Stromal cell of bone marrow (primary cell): ENCODE measurements at places on chromosomes 4 and X.

DNA sequence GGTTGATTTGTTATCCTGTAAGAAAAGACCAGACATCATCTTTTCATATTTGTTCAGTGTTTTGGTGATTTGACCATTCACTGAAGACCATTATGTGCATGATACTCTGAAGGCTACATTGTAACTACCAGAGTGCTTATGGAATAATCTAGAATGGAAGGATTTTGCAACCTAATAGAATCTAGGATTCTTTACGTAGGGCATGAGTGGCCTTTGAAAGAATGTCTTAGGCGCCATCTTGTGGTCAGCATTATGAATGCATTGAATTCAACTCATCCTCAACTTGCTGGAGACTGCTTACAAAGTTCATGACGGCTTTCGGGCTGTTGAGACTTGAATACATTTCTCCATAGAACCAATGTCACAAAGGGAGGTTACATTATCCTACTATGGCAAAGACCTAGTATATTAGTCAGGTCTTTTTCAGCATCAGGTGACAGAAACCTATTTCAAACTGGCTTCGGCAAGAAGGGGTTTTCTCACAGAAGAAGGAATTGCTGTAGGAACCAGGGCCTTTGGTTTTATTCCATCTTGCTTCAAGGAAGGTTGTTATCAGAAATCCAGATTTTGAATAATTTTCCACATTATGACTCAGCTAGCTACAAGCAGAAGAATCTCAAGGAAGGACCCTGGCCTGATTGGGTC is 104.1 kb downstream of the GPAT3 start:
- peak; percentile 59 for DNase-seq

GRCh38 chr4:139689093-139689722 is 23.6 kb downstream of the MGST2 start:
- no peak for DNase-seq

- DNase-seq: no peak
Measured at GRCh38 chr4:146202665-146203064, 11.7 kb upstream of the REELD1 start.

DNA sequence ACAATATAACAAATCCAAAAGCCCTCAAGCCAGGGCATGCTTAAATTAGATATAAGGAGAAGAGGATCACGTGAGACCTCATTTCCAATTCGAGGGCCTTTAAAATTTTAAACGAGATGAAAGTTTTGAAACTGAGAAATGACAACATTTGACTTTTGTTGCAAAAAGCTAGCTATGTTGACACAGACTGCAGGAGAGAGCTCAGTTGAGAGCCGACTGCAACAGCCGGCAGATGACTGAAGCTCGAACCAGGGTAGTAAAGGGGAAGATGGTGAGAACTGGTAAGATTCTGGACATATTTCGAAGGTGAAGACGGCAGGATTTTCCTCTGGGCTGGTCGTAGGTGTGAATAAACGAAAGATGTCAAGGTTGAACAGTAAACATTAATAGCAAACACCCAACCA is 773 bp downstream of the PRMT9 start:
- DNase-seq: no peak

GRCh38 chrX:131306601-131307000 is 17.5 kb upstream of the IGSF1 start:
- no peak for DNase-seq

DNA sequence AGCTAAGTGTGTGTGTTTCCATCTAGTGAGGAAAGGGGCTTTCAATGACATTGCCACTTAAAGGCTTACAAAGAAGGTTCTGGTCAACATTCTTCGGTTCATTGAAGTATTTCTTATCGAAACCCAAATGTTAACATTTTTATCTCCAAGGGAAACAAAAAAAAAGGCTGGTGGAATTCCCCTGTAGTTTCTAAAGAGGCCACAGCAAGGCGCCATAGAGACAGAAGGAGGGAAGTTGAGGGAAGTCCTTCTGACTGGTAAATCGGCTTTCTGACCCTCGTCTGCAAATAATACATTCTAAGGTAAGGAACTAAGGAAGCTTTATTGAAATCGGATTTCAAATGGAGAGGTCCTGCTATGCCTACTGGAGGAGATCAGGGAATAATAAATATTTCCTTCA is 1.7 kb upstream of the ZFP42 start:
- DNase-seq: peak; percentile 6

GRCh38 chr4:149638073-149638472 is 177.6 kb downstream of the IQCM start:
- DNase-seq: peak; percentile 9

DNA sequence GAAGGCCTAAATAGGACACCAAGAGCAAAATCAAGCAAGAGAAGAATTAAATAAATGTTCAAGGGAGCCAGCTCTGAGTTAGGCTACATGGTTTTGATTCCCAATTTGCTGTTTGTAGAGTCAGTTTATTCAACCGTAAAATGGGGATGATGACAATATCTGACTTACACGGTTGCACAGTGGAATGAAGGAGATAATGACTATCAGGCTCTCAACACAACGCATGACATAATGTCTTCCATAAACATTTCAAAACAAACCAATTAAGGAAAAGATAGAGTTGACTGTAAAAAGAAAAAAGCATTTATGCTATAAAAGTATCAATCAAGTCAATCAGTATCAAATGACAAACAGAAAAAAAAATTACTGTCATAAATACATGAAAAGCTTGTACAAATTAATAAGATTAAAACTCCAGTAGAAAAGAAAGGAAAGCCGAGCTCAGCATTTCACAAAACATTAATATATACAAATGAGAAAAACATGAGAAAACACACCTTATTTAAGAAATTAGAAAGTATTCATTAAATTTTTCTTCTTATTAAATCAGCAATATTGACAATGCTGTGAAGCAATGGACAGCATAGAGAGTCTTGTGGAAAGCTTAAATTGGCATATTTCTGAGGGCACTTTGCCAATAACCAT is 179.0 kb downstream of the SCFD2 start:
- DNase-seq: no peak

- no peak for DNase-seq
Measured at GRCh38 chrX:97481228-97481627, 597.5 kb downstream of the RPA4 start.

GRCh38 chrX:100720301-100720700 is 11.6 kb downstream of the SYTL4 start:
- no peak for DNase-seq

DNA sequence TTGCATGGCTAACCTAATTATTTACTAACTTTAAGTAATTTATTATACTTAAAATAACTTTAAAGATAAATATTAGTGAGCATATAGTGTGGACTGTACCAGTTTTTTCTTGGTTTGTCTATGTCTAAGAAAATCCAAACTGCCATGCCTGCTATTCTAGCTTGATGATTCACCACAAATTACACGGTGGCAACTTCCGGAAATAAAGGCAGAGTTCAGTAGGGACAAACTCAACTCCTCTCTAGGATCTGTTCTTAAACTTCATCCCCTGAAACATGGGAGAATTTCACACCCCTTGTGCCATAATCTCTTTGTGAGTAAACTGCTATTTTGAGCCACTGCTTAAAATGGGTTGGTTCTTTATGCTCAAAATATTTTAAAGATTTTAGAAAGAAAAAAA is 213.6 kb upstream of the NRK start:
- no peak for DNase-seq

- no peak for DNase-seq
Measured at GRCh38 chr4:178387756-178388155, 945.5 kb upstream of the AGA start.

GRCh38 chr4:170047771-170048354 is 21.7 kb upstream of the MFAP3L start:
- peak; percentile 47 for DNase-seq

DNA sequence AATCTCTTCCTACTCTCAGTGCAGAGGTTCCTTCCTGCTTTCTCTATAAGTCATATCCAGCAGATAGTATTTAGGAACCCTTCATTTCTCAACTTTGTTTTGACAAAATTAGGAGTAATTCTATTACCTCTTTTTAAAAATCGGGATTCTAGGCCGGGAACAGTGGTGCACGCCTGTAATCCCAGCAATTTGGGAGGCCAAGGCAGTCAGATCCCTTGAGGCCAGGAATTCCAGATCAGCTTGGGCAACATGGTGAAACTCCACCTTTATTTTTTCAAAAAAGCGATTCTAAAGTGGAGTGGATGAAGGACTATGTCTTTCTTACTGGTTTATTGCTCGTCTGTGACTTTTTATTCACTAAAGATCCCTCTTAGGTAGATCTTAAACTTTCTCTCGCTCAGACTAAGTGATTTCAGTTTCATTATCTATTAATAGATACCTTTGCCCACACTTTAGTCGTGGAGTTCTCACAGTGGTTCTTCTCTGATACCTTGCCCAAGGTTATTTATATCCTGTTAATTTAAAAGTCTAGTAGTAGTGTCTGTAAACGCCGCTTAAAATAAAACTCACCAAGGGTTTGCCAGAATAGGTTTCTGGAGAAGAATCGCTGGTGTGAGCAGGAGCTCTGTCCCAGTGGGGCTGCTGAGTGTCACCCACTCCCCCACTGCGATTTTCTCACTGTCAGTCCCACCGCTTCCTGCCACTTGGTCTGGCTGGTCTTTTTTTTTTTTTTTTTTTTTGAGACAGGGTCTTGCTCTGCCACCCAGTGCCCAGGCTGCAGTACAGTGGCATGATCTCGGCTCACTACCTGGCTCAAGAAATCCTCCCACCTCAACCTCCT is 27.0 kb upstream of the TMEM131L start:
- DNase-seq: no peak

DNA sequence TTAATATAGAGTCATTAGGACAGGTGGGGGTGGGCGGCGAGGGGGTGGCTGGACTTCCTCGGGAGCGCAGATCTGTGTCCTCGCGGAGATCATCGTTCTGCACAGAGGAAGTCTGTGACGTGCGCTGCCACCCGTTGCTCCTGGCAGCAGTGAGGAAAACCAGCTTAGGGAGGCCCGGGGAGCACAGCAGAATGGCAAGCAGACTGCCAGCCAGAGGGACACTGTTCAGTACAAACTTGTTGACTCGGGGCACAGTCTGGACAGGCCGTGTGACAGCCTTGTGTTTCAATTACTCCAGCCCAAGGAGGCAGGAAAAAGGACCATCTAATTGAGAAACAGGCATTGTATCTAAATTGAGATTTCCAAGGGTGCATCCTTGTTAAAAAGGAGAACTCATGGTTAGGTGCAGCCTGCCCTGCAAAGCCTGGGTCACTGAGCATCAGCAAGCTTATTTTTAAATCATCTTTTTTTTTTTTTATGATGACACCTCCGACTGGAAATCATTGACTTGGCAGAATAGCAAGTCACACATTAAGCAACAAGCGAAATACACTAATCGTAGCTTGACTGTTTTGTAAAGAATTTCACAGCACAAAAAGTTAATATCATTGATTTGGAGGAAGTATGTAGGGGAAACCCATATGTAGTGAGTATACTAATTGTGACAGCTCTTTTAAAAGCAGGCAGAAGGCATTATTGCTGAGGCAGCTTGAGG is 512.0 kb upstream of the FAT1 start:
- DNase-seq: no peak

GRCh38 chr4:159191989-159192388 is 89.1 kb downstream of the RAPGEF2 start:
- DNase-seq: peak; percentile 67

- DNase-seq: peak; percentile 99
Measured at GRCh38 chr4:26206339-26206738, 114.5 kb upstream of the RBPJ start.

GRCh38 chr4:89703829-89704590 is 133.0 kb downstream of the SNCA start:
- no peak for DNase-seq

DNA sequence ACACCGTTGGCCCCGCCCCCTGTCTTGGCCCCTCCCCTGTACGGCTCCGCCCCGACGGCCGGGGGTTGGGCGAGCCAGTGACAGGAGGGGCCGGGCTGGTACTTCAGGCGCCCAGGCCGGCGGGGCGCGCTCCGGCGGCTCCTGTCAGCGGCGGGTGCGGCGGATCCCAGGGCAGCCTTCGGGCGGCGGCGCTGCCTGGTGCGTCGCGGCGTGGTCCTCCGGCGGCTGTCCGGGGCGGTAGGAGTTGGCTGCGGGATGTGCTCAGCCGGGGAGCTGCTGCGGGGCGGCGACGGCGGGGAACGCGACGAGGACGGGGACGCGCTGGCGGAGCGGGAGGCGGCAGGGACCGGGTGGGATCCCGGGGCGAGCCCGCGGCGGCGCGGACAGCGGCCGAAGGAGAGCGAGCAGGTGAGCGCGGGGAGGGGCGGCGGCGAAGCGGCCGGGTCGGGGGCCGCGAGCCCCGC is at the start of gene FAM241A:
Gene FAM241A (plus strand): TSS at position 129 of the 464 bp plus-strand sequence. CDS start 127 bp downstream, at position 256.
- DNase-seq: peak; percentile 67

GRCh38 chr4:71186566-71187403 is 152.0 kb upstream of the SLC4A4 start:
- DNase-seq: peak; percentile 59

- no peak for DNase-seq
Measured at GRCh38 chrX:154600759-154601374, 15.9 kb downstream of the CTAG1A start.

DNA sequence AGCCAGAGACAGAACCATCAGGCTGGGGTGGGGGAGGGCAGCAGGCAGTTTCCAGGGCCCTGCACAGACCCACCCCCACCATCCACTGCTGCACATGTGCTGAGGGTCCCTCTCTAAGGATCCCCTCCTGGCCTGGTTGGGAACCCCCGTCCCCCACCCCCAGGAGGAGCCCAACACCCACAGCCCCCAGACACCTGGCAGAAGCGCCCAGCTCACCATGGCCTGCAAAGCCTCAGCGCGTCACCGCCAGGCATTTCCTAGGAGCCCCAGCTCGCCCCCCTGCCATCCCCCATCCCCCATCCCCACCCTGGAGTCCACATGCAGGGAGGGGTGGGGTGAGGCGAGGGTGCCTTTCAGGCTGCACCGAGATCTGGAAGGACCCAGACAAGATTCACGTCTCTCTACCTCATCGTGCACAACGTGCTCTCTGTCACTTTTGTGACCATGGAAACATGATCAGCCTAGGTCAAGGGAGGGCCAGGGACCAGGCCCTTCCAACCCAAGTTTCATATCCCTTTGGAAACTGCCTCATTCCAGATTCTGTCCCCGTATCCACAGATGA is 9.3 kb downstream of the MXD4 start:
- no peak for DNase-seq

- no peak for DNase-seq
Measured at GRCh38 chr4:40205259-40206198, 8.7 kb downstream of the RHOH start.

GRCh38 chrX:153620576-153620975 is 21.6 kb upstream of the CCNQ start:
- DNase-seq: no peak

DNA sequence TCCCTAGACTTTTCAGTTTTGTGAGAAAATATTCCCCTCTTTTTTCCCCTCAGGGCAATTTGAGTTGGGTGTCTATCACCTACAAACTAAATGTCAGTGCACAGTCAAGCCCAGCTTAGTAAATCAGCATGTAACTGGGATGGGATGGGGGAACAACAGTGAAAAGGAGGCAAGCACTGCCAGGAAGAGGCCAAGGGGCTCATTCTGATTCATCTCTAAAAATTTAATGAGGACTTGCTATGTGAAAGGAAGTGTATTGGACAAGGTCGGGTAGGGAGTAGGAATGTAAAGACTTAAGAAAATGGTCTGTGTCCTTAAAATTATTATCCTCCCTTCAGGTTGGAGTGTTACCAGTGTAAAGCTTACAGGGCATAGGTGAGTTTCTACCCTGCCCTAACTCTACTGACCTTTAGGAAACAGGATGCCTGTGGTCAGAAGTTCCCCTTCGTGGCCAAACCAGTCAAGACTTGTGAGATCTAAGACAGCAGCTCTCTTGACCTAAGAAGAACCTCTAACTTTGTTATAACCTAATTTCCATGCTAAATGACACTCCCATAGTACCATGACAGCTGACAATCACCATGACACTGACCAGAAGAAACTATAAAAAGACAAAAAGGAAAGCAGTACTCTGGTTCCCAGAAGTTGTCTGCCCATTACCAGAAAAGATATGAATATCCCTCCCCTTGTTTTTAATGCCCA is 194.4 kb upstream of the LDB2 start:
- no peak for DNase-seq
